ENCODE measurements at places on chromosomes 1 and 21.

DNA sequence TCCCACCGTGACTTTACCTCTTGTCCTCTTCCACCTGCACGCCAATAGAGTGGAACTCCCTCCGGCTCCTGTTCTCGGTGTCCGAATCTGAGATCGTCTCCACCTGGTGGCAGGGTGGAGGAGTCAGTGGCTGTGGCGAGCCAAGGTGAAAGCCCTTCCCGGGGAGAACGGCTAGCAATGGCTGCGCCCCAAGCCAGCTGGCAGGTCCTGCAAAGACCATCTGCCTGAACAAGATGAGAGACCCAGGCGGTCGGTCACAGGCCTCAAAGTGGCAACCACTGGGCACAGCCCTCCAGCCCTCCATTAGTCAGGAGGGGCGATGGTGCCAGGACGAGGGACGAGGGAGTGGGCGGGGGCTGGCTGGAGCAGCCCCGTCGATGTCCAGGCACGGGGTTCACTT lies 25.4 kb upstream of the SMIM12 start:
- no peak for DNase-seq

DNA sequence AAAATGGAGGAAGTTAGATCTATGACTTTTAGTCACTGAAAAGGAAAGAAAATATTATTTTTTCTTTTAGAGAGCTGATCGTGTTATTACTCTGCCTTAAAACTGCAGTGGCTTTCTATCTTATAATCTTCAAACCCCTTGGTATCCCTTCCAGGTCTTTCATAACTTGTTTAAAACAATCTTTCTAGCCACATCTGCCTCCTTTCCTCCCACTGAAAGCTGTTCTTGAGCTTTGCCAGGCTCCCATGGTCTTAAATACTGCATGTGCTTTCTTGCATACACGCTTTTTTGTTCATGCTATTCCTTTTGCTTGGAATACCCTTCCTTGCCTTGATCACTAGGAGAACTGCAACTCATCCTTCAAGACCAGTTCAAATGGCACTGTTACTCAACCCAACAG lies 65.9 kb upstream of the GADD45A start:
- no peak for DNase-seq

- no peak for DNase-seq
These were observed 94.6 kb upstream of the SLC44A3 start for GRCh38 chr1:94725566-94725965.

GRCh38 chr1:221291113-221291512 lies 411.9 kb downstream of the HLX start:
- no peak for DNase-seq

- DNase-seq: no peak
These were observed 16.2 kb upstream of the LIN9 start for GRCh38 chr1:226325178-226325577.

All from heart left ventricle (tissue), 16 donors.